Activated T-helper 1 cell treated with anti-CD3 and anti-CD28 coated beads, Interleukin-12 subunit alpha, Interleukin-12 subunit beta, Interleukin-2, Interleukin-4 antibody, amounts not matched to agents 30 ng/mL and 10 ng/mL and 1 ng/mL, durations not matched to agents 14 hours and 24 hours and 36 hours (primary cell): ENCODE measurements at places on chromosomes 3 and 15. TPM values are rescaled to one million over a fixed set of nuclear protein-coding genes. Genes with fewer than 3 reads are reported as not detected.

The DIS3L gene
- 47.7 and 56.0 TPM in 2 replicates for total RNA-seq

The SEMA3B gene
- 0.49 and 1.0 TPM in 2 replicates for total RNA-seq

DNA sequence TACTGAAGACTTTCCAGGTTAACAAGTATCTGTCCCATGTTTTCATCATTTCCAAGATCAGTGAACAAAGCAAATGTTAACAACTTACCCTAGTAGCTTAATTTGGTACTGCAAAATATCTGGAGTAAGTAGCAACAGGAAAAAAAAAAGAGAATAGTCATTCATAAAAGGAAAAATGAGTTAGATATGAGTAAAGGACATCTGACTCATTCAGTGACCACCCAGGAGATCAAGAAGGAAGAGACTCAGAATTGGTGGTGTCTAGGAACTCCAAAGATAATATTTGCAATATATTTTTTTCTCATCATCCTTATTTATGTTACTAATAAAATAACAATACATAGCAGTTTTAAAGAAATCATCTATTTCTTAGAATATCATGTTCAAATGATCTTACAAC is 253.8 kb upstream of the COL8A1 start:
- no peaks in the 10 kb centered on the region for H3K36me3 ChIP-seq
- no peaks in the 10 kb centered on the region for H3K4me1 ChIP-seq
- no peaks in the 10 kb centered on the region for H3K27me3 ChIP-seq
- H3K27ac ChIP-seq = no peak overlapping the region
- no peak for DNase-seq

GRCh38 chr15:36897834-36898233 is 202.5 kb downstream of the MEIS2 start:
- no peak for DNase-seq
- no peaks in the 10 kb centered on the region for H3K27me3 ChIP-seq
- H3K4me1 ChIP-seq = no peaks in the 10 kb centered on the region
- H3K4me3 ChIP-seq = no peak overlapping the region
- H3K36me3 ChIP-seq = no peaks in the 10 kb centered on the region

DNA sequence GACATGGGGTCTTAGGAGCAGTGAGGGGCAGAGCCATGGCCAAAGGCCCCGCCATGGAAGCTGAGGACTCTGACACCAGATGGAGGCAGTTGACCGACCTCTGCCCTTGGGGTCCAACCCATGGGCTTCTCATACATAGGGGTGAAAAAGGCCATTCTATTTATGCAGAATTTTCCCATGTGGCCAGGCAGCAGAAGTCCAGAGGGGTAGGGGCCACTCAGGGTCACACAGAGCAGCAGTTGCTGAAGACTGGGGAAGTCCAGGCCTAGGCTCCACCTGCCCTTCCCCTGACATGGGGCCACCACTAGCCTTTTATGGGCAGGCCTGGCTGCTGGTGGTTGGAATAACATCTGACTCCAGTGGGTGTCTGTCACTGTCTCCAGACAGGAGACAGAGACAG is 6.4 kb downstream of the PRSS50 start:
- DNase-seq = no peak
- H3K4me1 ChIP-seq = no peaks in the 10 kb centered on the region
